ENCODE measurements at places on chromosomes 6 and 20. TPM values are rescaled to one million over a fixed set of nuclear protein-coding genes. Genes with fewer than 3 reads are reported as not detected.

The BCAS1 gene
- total RNA-seq, result not detected

The SPATA25 gene
- 1.7 TPM for total RNA-seq

The PCMT1 gene
- 91.9 TPM for total RNA-seq

The IFNGR1 gene
- 86.3 TPM for total RNA-seq

The LY6G6C gene
- not detected for total RNA-seq

The PTPRK gene
- 21.7 TPM for total RNA-seq

The GPLD1 gene
- 0.44 TPM for total RNA-seq

The CD93 gene
- 16.9 TPM for total RNA-seq

The PDE10A gene
- total RNA-seq, result 10.1 TPM

The EDN1 gene
- 2.6 TPM for total RNA-seq

The FAM83B gene
- not detected for total RNA-seq
